ENCODE measurements at places on chromosomes 6 and 20.

DNA sequence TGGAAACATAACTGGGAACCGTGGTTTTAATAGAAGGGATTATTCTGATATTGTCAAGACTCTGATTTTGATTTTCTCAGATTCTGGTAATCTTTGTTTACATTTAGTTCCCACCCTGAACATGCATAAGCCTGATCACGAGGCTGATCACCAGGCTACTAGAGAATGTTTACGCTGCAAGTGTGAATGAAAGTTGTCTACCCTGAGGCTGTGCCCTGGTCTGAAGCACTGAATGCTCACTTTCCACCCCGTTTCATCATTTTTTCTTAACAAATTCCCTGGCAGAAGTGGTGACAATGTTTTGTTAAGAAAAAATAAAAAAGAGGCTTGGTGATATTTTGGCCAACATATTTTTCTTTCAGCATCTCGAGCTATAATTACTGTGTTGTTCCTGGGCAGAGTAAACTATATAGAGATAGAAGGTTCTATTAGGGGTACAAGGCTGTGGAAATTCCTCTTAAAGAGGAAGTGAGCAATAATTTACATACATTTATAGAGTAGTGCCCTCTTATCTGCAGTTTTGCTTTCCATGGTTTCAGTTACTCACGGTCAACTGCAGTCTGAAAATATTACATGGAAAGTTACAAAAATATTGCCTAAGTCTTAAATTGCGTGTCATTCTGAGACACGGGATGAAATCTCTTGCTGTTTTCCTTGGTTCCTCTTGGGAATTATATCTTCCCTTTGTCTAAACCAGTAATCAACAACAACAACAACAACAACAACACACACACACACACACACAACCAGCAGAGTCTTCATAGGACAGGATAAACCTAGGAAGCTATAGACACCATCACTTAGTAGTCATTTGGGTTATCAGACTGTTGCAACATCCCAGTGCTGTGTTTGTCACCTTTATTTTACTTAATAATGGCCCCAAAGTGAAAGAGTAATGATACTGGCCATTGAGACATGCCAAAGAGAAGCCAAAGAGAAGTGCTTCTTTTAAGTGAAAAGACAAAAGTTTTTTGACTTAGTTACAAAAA lies 566.6 kb upstream of the CITED2 start:
- DNase-seq: no peak

- DNase-seq: no peak
These were observed 115.3 kb upstream of the SPACA1 start for GRCh38 chr6:87932361-87932760.

GRCh38 chr6:137512757-137513605 lies 18.8 kb upstream of the OLIG3 start:
- no peak for DNase-seq

DNA sequence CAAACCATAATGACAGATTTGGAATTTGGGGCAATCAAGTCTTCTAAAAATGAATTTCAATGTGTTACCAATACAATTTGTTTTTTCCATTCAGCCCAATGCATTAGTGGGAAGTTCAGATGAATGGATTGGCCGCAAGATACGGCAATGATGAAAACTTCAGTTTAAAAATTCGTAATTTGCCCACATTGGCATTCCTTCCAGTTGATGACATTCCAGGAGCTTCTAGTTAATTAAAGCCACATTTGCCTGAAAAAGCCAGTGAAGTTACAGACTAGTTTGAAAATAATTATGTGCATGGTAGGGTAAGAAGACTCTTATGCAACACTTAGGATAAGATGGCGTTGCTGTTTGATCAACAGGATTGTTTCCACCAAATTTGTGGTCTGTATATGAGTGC lies 46.2 kb downstream of the NHLRC1 start:
- DNase-seq: no peak

GRCh38 chr6:131784561-131784960 lies 23.3 kb upstream of the ENPP1 start:
- no peak for DNase-seq

DNA sequence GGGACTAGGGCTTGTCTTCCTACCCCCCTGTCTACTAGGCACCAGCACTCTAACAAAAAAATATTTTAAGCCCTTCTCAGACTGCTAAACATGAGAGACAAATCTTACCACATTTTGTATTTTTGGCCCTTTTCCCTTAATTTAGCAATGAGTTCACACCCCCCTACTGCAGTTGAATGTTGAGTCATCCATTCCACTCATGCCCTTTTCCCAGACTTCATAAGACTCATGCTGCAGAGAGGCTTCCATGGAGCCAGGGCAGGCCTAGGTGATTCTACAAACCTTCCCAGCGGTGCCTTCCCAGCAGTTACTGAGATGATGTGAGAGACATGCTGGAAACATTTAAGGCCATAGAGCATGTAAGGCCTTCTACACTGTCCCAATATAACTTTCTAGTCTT lies 53.9 kb downstream of the PXDC1 start:
- DNase-seq: no peak

DNA sequence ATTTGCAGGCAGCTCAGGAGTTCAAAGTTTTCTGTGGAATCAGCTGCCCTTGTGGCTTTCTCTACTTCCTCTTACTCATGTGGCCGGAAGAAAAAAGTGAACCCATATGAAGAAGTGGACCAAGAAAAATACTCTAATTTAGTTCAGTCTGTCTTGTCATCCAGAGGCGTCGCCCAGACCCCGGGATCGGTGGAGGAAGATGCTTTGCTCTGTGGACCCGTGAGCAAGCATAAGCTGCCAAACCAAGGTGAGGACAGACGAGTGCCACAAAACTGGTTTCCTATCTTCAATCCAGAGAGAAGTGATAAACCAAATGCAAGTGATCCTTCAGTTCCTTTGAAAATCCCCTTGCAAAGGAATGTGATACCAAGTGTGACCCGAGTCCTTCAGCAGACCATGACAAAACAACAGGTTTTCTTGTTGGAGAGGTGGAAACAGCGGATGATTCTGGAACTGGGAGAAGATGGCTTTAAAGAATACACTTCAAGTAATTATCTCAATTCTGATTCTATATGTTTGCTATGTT lies 1.1 kb downstream of the MGME1 start:
- peak; percentile 60 for DNase-seq

GRCh38 chr6:37866590-37867507 lies 47.3 kb downstream of the ZFAND3 start:
- no peak for DNase-seq

All from activated CD4-positive, alpha-beta T cell treated with anti-CD3 and anti-CD28 coated beads, Interleukin-2, Interleukin-4, amounts not matched to agents 100 ng/mL and 50 ng/mL, durations not matched to agents 16 hours and 8 hours (primary cell).